ENCODE measurements at places on chromosomes 5 and 9. TPM values are rescaled to one million over a fixed set of nuclear protein-coding genes. Genes with fewer than 3 reads are reported as not detected.

GRCh38 chr5:175501759-175502158 is 23.4 kb downstream of the SFXN1 start:
- no peak overlapping the region for H3K27ac ChIP-seq
- H3K4me1 ChIP-seq: no peaks in the 10 kb centered on the region
- peaks cover 21% of the 10 kb centered on the region for H3K36me3 ChIP-seq
- DNase-seq: no peak

DNA sequence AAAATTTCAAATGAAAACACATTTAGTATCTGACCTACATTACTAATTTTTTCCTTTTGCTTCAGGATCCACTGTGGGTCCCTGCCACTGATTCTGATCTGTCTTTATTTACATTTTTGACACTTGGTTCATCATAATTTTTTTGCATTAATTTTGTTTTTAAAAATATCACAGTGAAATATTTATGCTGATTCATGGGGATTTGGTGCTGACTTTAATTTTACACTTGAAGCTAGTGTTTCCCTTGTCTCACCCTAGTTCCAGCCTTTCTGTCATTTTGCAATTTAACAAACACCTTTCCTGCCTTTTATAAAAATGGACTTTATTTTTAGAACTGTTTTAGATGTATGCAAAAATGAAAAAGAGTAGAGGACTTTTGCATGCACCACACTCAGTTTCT is 111.9 kb upstream of the MARCHF11 start:
- no peak overlapping the region for H3K4me3 ChIP-seq
- DNase-seq: no peak
- no peaks in the 10 kb centered on the region for H3K36me3 ChIP-seq
- H3K27ac ChIP-seq: no peak overlapping the region
- no peaks in the 10 kb centered on the region for H3K27me3 ChIP-seq

GRCh38 chr9:96487949-96488348 is 38.0 kb downstream of the HABP4 start:
- no peak overlapping the region for H3K27ac ChIP-seq
- no peaks in the 10 kb centered on the region for H3K4me1 ChIP-seq
- no peak overlapping the region for H3K4me3 ChIP-seq
- DNase-seq: no peak
- H3K27me3 ChIP-seq: no peaks in the 10 kb centered on the region
- H3K36me3 ChIP-seq: no peaks in the 10 kb centered on the region

- H3K36me3 ChIP-seq: no peaks in the 10 kb centered on the region
- no peaks in the 10 kb centered on the region for H3K27me3 ChIP-seq
- H3K27ac ChIP-seq: no peak overlapping the region
- no peak overlapping the region for H3K4me3 ChIP-seq
Measured at GRCh38 chr5:16392718-16393117, 72.9 kb downstream of the ZNF622 start.

Gene LRRC14B
- total RNA-seq: not detected
